Vagina (tissue), 2 donors: ENCODE measurements at places on chromosomes 12 and 14. TPM values are rescaled to one million over a fixed set of nuclear protein-coding genes. Genes with fewer than 3 reads are reported as not detected.

GRCh38 chr12:75571204-75571603 lies 59.8 kb upstream of the KRR1 start:
- no peaks in the 10 kb centered on the region for H3K4me1 ChIP-seq
- no peak overlapping the region for H3K27ac ChIP-seq
- no peak overlapping the region for H3K4me3 ChIP-seq
- DNase-seq: no peak
- H3K36me3 ChIP-seq: no peaks in the 10 kb centered on the region

DNA sequence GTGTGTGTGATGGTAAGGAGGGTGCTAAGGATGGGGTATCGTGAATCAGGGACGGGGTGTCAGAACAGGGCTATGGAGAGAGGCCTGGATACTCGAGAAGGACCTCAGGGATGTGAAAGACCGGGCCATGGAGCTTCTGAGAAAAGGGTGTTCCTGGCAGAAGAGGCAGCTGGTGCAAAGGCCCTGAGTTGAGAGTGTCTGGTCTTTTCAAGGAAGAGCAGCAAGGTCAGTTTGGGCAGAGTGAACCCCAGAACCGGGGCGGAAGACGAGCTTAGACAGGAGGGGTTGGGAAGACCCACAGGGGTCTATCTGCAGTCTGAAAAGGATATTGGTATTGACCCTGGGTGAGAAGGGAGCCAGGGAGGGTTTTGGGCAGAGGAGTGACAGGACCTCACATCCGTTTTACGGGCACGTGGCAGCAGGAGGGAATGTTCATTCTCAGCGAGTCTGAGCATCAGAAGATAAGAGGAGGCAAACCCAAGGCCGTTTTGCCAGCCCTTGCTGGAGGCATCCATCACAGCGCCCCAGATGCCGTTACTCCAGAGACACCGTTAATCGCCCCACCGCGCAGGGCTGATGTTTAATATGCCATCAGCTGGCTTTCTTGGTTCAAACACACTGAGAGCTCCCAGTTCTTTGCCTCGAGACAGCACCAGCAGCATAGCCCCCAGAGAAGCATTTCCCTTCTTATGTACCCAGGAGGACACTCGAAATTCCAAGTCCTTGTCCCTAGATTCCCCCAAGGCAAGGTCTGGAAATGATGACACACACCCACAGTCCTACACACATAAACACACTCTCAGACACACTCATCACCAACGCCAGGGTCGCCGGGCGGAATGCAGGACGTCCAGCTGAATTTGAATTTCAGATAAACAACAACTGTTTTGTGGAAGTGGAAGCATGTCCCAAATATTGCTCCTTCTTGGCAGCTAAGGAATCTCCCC lies 41.4 kb upstream of the EML1 start:
- no peaks in the 10 kb centered on the region for H3K36me3 ChIP-seq
- peak overlapping the region; percentile 89 for H3K27ac ChIP-seq
- peaks cover 78% of the 10 kb centered on the region for H3K4me1 ChIP-seq
- DNase-seq: no peak

DNA sequence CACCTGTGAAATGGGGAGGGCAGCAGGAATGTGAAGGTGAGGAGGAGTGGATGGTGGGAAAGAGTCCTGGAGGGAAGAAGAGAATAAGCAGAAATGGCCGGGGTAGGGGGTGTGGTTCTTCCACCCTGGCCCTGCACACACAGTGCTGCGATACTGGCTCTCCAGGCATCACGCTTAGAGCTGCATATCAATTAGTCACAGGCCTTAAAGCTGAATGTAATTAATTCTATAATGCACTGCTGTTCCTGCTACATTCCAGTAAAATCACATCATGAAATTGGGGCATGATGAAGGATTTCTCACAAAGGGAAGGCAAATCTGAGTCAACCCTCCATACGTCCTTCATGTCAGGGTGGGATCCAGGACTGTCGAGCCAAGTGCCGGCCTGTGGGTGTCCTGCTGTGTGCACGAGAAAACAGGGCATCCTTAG lies 566.1 kb downstream of the BCL11B start:
- no peaks in the 10 kb centered on the region for H3K36me3 ChIP-seq
- no peak overlapping the region for H3K27ac ChIP-seq
- no peaks in the 10 kb centered on the region for H3K4me1 ChIP-seq
- H3K4me3 ChIP-seq: no peak overlapping the region
- DNase-seq: no peak

- no peaks in the 10 kb centered on the region for H3K4me1 ChIP-seq
- no peaks in the 10 kb centered on the region for H3K27me3 ChIP-seq
- DNase-seq: no peak
- no peaks in the 10 kb centered on the region for H3K36me3 ChIP-seq
- no peak overlapping the region for H3K4me3 ChIP-seq
- H3K27ac ChIP-seq: no peak overlapping the region
These were observed 523.1 kb downstream of the SOX5 start for GRCh38 chr12:23426328-23426727.

- no peaks in the 10 kb centered on the region for H3K4me1 ChIP-seq
- no peak overlapping the region for H3K4me3 ChIP-seq
- peak; percentile 81 for DNase-seq
- no peaks in the 10 kb centered on the region for H3K27me3 ChIP-seq
These were observed 69.4 kb upstream of the BDKRB2 start for GRCh38 chr14:96135285-96135684.

DNA sequence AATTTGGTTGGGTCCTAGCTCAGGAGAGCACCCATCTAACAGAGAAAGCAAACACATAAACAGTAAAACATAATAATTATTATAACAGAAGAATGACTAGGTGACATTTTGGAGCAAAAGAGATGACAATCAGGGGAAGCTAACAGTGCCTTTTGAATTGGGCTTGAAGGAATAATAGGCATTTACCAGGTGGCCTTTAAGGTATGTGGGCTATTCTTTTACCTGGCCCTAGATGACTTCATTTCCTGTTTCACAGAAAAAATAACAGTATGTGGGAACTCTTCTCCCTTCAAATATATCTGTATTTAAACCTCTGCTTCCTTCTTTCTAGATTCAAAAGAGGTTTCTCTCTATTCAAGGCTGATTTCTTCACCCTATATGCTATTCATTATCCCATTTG lies 3.8 kb downstream of the IRAK4 start:
- no peak for DNase-seq
- H3K4me3 ChIP-seq: no peak overlapping the region
- peaks cover 24% of the 10 kb centered on the region for H3K4me1 ChIP-seq
- H3K27ac ChIP-seq: no peak overlapping the region

DNA sequence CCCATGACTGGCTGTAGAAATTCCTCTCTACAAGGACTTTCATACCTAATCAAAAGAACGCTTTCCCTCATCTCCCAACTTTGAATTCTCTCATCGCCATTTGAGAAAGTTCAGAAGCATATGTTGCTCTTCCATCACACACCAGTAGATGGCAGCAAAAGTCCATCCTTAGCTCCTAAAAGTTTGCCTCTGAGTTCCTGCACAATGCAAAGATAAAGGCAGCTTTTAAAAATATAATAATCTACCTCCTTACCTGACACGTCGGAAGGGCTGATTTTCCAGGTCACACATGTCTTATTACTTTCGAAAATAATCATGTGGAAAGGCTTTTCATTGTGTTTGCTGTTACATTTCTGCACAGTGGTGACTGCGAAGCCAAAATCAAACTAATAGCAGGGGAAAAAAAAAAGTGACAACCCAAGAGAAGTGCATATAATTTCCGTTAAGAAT lies 456.7 kb upstream of the SEL1L start:
- DNase-seq: no peak
- no peaks in the 10 kb centered on the region for H3K4me1 ChIP-seq
- H3K36me3 ChIP-seq: no peaks in the 10 kb centered on the region
- H3K27me3 ChIP-seq: no peaks in the 10 kb centered on the region
- no peak overlapping the region for H3K4me3 ChIP-seq

DNA sequence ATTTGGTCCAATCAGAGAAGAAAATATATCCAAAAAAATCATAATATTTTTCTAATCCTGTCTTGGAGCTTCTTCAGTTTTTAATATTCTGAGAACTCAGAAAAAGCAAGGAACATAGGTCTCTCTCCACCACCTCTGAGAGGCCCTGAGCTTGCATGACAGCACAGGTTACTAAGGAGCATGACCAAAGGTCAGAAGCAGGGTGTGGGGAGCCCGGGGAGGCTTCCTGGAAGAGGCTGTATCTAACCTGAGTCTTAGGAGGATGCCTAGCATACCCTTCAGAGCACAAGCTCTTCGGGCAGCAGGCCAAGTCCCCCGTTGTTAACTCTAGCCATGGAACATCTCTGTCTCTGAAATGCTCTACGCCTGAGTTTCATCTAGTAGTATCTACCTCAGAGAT lies 15.7 kb upstream of the STON2 start:
- H3K27me3 ChIP-seq: no peaks in the 10 kb centered on the region
- no peak for DNase-seq
- H3K36me3 ChIP-seq: no peaks in the 10 kb centered on the region
- no peaks in the 10 kb centered on the region for H3K4me1 ChIP-seq

DNA sequence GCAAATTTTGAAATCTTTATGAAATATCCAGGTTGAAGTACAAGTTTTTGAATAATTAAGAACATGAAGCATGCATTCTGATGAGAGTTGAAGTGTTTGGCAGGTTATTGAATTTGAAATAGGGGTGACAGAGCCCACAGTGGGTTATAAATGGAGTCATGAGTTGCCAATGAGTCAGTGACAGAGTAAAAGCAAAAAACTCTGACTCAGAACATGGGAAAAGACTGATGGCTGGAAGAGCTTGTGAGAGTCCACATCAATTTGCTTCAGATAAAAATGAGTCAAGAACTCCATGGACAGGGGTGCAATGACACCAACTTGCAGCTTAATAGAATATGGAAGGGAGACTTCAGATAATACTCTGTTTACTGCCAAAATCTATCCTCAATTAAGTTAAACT lies 105.3 kb downstream of the SLC6A15 start:
- H3K36me3 ChIP-seq: no peaks in the 10 kb centered on the region
- H3K4me1 ChIP-seq: no peaks in the 10 kb centered on the region
- no peak for DNase-seq
- no peak overlapping the region for H3K27ac ChIP-seq
- no peaks in the 10 kb centered on the region for H3K27me3 ChIP-seq

GRCh38 chr12:2319737-2320506 lies 267.1 kb downstream of the CACNA1C start:
- no peak for DNase-seq
- no peak overlapping the region for H3K4me3 ChIP-seq
- H3K36me3 ChIP-seq: no peaks in the 10 kb centered on the region
- no peaks in the 10 kb centered on the region for H3K27me3 ChIP-seq

- H3K4me1 ChIP-seq: no peaks in the 10 kb centered on the region
- no peak overlapping the region for H3K27ac ChIP-seq
- no peaks in the 10 kb centered on the region for H3K36me3 ChIP-seq
- DNase-seq: no peak
- no peaks in the 10 kb centered on the region for H3K27me3 ChIP-seq
- H3K4me3 ChIP-seq: no peak overlapping the region
These were observed 18.8 kb downstream of the GPR65 start for GRCh38 chr14:88023658-88024187.

DNA sequence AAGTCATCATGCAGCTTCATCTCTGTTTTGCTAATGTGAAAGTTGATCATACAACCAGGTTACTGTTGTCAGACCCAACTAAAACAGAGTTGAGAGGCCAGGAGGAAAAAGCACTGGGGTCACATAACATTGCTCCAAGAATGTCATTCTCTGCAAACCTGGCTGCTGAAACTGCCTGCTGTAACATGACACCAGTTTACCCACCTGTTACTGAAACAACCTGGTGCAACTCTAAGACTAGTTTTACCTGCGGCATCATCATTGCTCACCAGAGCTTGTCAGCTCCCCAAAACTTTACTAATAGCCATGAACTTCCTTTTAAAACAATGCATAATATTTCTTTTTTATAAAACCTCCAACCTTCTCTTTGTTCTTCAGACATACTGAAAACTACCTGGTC lies 30.7 kb upstream of the DEGS2 start:
- DNase-seq: no peak
- H3K36me3 ChIP-seq: no peaks in the 10 kb centered on the region
- no peak overlapping the region for H3K4me3 ChIP-seq
- no peak overlapping the region for H3K27ac ChIP-seq

- no peaks in the 10 kb centered on the region for H3K4me1 ChIP-seq
- no peak overlapping the region for H3K27ac ChIP-seq
- no peaks in the 10 kb centered on the region for H3K27me3 ChIP-seq
- no peaks in the 10 kb centered on the region for H3K36me3 ChIP-seq
- DNase-seq: no peak
These were observed 144.8 kb upstream of the PTPRQ start for GRCh38 chr12:80299219-80299618.

DNA sequence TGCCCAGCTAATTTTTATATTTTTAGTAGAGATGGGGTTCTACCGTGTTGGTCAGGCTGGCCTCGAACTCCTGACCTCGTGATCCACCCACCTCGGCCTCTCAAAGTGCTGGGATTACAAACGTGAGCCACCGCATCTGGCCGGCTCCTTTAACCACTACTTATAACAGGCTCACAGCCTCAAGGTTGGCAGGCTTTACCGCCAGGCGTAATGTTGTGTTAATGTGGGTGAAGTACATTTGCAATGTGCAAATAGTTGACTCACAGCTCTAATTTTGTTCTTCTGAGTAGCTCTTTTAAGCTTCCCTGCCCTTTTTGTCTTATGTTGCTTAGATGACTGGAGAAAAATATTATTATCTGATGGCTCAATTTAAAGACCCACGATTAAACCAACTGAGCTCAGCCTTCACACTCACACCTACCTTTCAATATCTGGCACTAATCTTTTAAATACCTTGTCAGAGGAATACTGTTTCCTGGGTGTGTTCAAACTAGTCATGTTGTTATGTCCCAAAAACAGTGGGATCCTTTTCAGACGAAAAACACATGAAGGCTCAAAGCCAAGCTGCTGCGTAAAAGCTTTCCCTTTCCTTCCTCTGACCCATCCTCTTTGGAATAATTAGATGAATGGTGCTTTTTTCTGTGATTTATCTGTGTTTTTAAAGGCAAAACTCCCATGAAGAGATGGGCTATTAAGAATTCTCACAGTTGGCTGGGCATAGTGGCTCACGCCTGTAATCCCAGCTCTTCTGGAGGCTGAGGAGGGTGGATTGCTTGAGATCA lies 57.2 kb upstream of the USP44 start:
- H3K4me3 ChIP-seq: no peak overlapping the region
- no peak for DNase-seq
- H3K4me1 ChIP-seq: no peaks in the 10 kb centered on the region

GRCh38 chr12:42565633-42566032 lies 23.9 kb downstream of the PRICKLE1 start:
- H3K27ac ChIP-seq: no peak overlapping the region
- H3K36me3 ChIP-seq: no peaks in the 10 kb centered on the region
- no peaks in the 10 kb centered on the region for H3K27me3 ChIP-seq
- DNase-seq: no peak
- peaks cover 12% of the 10 kb centered on the region for H3K4me1 ChIP-seq

Gene CEBPE
- not detected for total RNA-seq

Gene ACOT4
- 0.49 TPM for total RNA-seq

Gene RAD9B
- not detected for total RNA-seq

Gene SRRM4
- under 0.01 TPM for total RNA-seq

Gene SHMT2
- 54.0 TPM for total RNA-seq

Gene LGR5
- total RNA-seq: 2.7 TPM

Gene VWF
- 334 TPM for total RNA-seq

Gene GPX2
- total RNA-seq: 77.3 TPM
